ENCODE measurements at places on chromosomes 2 and 18.
A peak's percentile ranks its signal among the peaks of the same experiment; 100 is the strongest.

- H3K27me3 ChIP-seq = no peaks in the 10 kb centered on the region
- H3K4me1 ChIP-seq = peaks cover 10% of the 10 kb centered on the region
- H3K4me3 ChIP-seq = peak overlapping the region; percentile 39
- no peak overlapping the region for H3K27ac ChIP-seq
These were observed 468.2 kb downstream of the EPHA4 start for GRCh38 chr2:221103930-221104329.

DNA sequence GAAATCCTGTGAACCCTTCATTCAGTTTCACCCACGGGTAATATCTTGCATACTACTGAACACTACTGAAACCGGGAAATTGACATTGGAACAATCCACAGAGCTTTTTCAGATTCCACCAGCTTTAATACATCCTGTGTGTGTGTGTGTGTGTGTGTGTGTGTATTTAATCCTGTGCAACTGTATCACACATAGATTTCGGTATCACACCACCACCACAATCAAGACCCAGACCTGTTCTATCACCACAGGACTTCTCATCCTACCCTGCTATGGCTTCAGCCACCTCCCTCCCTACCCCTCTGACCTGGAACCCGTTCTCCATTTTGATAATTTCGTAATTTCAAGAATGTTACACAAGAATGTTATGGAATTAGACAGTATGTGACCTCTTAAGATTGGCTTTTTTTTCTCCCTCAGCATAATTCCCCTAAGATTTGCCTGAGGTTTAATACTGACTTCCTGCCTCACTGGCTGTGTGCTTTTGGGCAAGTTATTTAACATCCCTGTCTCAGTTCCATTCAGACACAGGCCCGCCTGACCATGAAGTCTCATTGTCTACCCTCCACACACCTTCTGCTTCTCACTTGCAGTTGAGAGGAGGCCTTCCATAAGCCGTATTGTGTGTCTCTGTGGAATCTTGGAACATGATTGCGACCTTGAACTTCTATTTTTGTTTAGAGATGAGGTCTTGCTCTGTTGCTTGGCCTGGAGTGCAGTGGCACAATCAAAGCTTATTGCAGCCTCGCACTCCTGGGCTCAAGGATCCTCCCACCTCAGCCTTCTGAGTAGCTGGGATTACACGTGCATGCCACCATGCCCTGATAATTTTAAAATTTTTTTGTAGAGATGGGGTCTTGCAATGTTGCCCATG lies 14.4 kb upstream of the TMEM131 start:
- H3K36me3 ChIP-seq = no peaks in the 10 kb centered on the region
- no peaks in the 10 kb centered on the region for H3K4me1 ChIP-seq
- DNase-seq = no peak
- H3K27ac ChIP-seq = no peak overlapping the region
- no peak overlapping the region for H3K4me3 ChIP-seq

- H3K4me1 ChIP-seq = peaks cover 14% of the 10 kb centered on the region
- DNase-seq = no peak
- H3K27me3 ChIP-seq = no peaks in the 10 kb centered on the region
- no peak overlapping the region for H3K27ac ChIP-seq
These were observed 16.4 kb downstream of the STAT1 start for GRCh38 chr2:190997526-190998113.

GRCh38 chr2:157173740-157174184 lies 83.7 kb upstream of the GALNT5 start:
- H3K27me3 ChIP-seq = no peaks in the 10 kb centered on the region
- H3K4me3 ChIP-seq = no peak overlapping the region
- H3K4me1 ChIP-seq = peaks cover 15% of the 10 kb centered on the region
- H3K36me3 ChIP-seq = no peaks in the 10 kb centered on the region
- no peak for DNase-seq
- peak overlapping the region; percentile 54 for H3K27ac ChIP-seq

GRCh38 chr2:189258616-189259365 lies 79.2 kb upstream of the COL5A2 start:
- H3K4me3 ChIP-seq = no peak overlapping the region
- H3K27ac ChIP-seq = no peak overlapping the region
- no peak for DNase-seq

GRCh38 chr2:139383532-139383931 lies 603.3 kb upstream of the NXPH2 start:
- H3K27me3 ChIP-seq = no peaks in the 10 kb centered on the region
- H3K36me3 ChIP-seq = no peaks in the 10 kb centered on the region
- H3K27ac ChIP-seq = no peak overlapping the region
- H3K4me1 ChIP-seq = no peaks in the 10 kb centered on the region

DNA sequence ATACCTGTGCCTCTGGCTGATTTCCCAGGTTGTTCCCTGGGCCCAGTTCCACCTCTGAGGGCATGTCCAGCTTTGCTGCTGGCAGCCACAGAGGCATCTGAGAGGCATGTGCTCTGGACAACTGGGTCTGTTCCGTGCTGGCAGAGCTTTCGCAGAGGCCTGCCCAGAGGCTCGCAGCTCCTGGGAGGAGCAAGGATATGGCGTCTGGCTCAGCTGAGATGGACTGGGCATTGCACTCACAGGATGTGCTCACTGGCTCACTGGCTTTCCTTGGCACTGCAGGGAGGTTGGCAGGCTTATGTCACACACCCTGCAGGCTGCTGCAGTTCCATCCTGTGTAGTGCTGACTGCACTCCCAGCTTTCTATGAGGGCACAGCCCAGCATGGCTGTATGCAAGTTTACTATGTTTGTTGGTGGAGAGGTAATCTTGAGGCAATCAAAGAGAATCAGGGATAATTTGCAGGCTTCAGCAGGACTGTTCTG lies 172.3 kb downstream of the PRKCE start:
- DNase-seq = no peak
- H3K27ac ChIP-seq = peak overlapping the region; percentile 66
- no peak overlapping the region for H3K4me3 ChIP-seq
- no peaks in the 10 kb centered on the region for H3K27me3 ChIP-seq
- H3K36me3 ChIP-seq = no peaks in the 10 kb centered on the region

DNA sequence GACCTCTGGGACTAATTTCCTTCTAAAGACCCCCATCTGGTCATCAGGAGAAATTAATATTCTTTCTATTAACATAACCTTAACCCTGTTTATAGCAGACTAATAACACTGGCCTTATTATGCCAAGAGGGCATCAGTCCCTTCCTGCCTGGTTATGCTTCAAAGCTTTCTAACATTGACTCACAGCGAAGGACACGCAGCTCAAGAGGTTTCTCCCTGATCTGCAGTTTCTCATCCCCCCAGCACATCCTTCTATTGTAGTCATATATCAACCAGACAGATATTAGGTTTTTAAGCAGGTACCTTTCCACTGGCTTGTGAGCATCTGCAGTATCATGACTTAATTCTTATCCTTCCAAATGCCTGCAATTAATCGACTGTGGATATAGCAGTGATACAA lies 100.0 kb upstream of the CXCR4 start:
- no peaks in the 10 kb centered on the region for H3K4me1 ChIP-seq
- H3K36me3 ChIP-seq = no peaks in the 10 kb centered on the region
- DNase-seq = no peak
- peaks cover 16% of the 10 kb centered on the region for H3K27me3 ChIP-seq
- no peak overlapping the region for H3K4me3 ChIP-seq

- H3K27ac ChIP-seq = no peak overlapping the region
- H3K36me3 ChIP-seq = no peaks in the 10 kb centered on the region
- DNase-seq = no peak
- H3K4me1 ChIP-seq = no peaks in the 10 kb centered on the region
- H3K4me3 ChIP-seq = no peak overlapping the region
These were observed 3.4 kb upstream of the NARS1 start for GRCh38 chr18:57624988-57625387.

GRCh38 chr2:202762556-202762955 lies 109.0 kb downstream of the ICA1L start:
- peaks cover 55% of the 10 kb centered on the region for H3K36me3 ChIP-seq
- H3K4me1 ChIP-seq = peaks cover 10% of the 10 kb centered on the region
- H3K27ac ChIP-seq = no peak overlapping the region
- no peaks in the 10 kb centered on the region for H3K27me3 ChIP-seq
- no peak for DNase-seq

DNA sequence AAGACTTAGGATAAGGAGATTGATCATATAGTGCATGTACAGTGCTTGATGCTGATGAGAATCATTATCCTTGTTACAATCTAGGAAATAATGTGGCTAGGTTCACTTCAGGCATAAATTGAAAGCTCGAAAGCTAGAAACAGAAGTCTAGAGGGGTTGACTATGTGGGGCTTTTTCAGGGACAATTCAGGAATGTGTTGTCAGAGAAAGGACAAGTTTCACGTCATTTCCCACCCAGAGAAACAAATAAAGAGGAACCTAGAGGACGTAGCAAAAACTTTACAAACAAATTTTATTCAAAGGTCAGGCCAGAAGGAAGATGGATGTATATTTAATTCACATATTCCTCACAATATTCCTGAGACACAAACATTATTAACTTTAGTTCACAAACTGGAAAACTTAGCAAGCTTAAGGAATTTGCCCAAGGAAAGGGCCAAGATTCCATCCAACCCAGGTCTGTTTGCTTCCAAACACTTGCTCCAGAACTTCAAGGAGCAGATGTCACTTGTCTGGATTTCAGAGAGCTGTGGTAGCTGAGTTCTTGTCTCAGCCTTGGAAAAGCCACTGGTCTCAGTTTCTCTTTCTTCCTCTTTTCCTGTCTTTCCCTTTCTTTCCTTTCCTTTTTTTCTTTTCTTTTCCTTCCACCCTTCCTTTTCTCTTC lies 7.4 kb downstream of the CYRIA start:
- no peak overlapping the region for H3K4me3 ChIP-seq
- no peak for DNase-seq
- H3K27ac ChIP-seq = peak overlapping the region; percentile 2
- no peaks in the 10 kb centered on the region for H3K27me3 ChIP-seq
- H3K4me1 ChIP-seq = peaks cover 28% of the 10 kb centered on the region
- no peaks in the 10 kb centered on the region for H3K36me3 ChIP-seq

DNA sequence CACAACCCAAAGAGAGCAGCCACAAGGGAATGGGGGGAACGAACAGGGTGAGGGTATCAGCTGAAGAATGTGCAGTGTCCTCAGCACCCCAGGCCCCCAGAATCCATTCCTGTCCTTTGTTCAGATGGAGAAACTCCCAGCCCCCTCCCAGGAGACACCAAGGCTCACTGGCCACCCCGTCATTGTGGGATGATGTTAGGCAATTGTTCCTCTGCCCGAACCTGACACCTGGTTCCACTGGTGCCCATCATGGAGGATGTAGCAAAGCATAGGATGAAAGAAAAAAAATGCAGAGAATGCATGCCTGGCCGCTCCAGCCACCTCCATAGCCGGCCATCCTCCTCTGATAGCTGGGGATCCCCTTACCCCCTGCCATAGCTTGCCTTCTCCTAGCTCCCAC lies 197.3 kb upstream of the TWIST2 start:
- H3K4me1 ChIP-seq = no peaks in the 10 kb centered on the region
- no peaks in the 10 kb centered on the region for H3K27me3 ChIP-seq
- no peak for DNase-seq
- no peak overlapping the region for H3K4me3 ChIP-seq

DNA sequence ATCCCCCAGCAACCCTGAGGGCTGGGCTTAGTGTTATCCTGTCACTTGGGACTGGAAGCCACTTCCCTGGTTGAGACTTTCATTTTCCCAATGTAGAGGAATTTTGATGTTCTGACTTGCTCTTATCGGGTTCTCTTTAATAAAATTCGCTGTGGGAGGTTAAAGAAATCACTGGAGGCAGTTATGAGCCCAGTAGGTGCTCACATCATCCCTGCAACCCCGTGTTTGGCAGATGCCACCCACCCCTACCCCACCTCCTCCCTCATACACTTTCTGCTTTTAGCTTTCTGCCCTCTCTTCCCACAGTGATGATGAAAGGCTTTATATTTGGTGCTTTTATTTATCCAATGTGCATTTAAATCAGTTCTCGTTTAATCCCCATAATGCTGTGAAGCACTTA lies 106.6 kb downstream of the MAPK4 start:
- no peak overlapping the region for H3K4me3 ChIP-seq
- DNase-seq = no peak
- no peak overlapping the region for H3K27ac ChIP-seq
- no peaks in the 10 kb centered on the region for H3K4me1 ChIP-seq

DNA sequence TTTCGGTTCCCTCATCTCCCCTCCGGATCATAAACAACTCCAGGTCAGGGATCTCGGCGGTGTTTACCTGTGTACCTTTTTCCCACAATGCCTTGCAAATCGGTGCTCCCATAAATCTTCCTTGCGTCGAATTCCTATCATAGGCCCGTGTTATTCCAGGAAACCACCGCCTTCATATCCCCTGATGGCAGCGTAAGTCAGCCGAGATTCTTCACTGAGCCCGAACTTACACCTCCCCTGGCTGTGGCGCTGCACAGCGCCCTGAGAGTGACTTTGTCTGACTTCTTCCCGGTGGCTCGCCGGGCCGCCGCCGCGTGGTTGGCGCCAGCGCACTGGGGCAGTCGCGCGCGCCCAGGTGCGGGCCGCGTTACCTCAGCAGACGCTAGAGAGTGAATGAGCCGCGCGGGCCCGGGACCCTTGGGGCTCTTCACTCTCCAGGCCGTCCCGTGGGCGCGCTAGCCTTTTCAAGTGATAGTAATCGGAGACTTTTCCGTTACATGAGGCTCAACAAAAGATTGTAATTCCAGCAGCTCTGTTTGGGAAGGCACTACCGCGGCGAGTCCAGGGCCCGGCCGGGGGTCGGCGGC lies 101.6 kb downstream of the SPTBN1 start:
- H3K4me3 ChIP-seq = peak overlapping the region; percentile 54
- DNase-seq = peak; percentile 12
- peaks cover 12% of the 10 kb centered on the region for H3K4me1 ChIP-seq
- H3K36me3 ChIP-seq = no peaks in the 10 kb centered on the region

DNA sequence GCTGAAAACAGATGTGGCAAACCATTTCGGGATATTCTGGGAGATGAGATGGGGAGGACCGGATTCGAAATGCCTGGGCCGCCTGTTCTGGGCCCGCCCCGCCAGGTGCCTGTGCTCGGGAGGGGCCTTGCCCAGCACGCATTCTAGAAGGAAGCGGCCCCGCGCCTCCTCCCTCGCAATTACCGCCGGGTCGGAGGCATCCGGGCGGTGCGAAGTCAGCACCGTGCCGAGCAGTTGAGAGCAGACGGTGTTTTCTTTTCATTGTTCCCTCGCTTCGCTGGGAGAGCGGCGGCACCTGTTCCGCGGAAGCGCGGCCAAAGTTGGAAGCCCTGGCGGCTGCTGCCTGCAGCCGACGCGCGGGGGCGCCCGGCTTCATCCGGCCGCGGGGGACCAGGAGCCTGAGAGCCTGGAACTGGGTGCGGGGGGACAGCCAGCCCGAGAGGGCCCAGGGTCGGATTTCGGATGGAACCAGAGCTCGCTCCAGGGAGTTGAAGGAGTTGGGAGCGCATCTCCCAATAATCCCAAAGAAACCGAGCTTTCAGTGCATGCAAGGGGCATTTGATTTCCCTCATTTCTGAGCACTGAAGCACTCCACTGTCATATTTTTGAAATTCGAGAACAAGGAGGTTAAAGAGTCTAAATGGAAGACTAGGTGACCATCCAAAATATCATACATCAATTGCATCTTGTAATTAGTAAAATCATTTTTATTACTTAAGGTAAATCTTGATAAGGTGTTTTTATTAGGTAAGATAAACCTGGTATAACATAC lies 241.8 kb upstream of the RAB12 start:
- H3K36me3 ChIP-seq = no peaks in the 10 kb centered on the region
- DNase-seq = no peak
- peak overlapping the region; percentile 34 for H3K4me3 ChIP-seq
- no peak overlapping the region for H3K27ac ChIP-seq
- H3K4me1 ChIP-seq = peaks cover 10% of the 10 kb centered on the region

- DNase-seq = no peak
- no peak overlapping the region for H3K27ac ChIP-seq
- peaks cover 7% of the 10 kb centered on the region for H3K36me3 ChIP-seq
- no peaks in the 10 kb centered on the region for H3K27me3 ChIP-seq
These were observed 11.3 kb downstream of the VPS54 start for GRCh38 chr2:64007924-64008323.

- no peaks in the 10 kb centered on the region for H3K36me3 ChIP-seq
- no peak for DNase-seq
- H3K4me1 ChIP-seq = no peaks in the 10 kb centered on the region
- no peak overlapping the region for H3K27ac ChIP-seq
These were observed 131.0 kb downstream of the CCDC85A start for GRCh38 chr2:56314796-56315195.

All from esophagus squamous epithelium (tissue), 5 donors.